H1 (cell line): ENCODE measurements at places on chromosomes 6 and 20. TPM values are rescaled to one million over a fixed set of nuclear protein-coding genes. Genes with fewer than 3 reads are reported as not detected.

The TCF15 gene
- polyA plus RNA-seq = 3.7 and 4.4 TPM in 2 replicates

The SLC22A2 gene
- polyA plus RNA-seq = 0.23 TPM in 1 of 2 replicates, not detected in the other

DNA sequence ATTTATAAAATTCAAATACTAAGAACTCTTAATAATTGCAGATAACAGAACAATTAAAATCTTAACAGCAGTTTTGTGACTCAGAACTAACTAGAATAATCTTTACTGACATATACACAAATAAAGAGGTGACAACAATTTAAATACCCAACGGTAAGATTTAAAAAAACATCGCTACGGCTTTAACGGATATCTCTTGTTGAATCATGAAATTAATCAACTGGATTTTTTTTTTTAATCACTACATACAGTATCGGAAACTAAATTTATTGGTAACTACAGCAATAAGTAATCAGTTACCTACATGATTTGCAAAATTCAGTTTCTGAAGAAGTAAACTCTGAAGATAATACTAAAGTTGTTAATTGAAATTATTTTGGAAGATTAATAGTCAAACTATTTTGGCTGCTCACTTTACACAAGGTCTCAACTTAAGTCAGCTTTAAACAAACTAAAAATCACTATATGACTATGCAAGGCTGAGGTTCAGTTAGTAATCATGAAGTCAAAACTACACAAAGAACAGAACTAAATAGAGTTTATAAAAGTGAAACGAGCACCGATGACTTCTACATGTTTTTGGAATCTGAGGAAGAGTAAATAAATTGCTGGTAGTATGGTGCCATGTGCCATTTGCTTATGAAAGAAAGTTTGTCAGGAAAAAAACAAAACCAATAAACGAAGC lies 128.8 kb downstream of the HUS1B start:
- DNase-seq = no peak

The CST5 gene
- polyA plus RNA-seq = not detected in 2 replicates

The PGC gene
- 0.09 and 0.25 TPM in 2 replicates for polyA plus RNA-seq

GRCh38 chr6:45386501-45386900 lies 8.8 kb upstream of the SUPT3H start:
- no peak for DNase-seq

DNA sequence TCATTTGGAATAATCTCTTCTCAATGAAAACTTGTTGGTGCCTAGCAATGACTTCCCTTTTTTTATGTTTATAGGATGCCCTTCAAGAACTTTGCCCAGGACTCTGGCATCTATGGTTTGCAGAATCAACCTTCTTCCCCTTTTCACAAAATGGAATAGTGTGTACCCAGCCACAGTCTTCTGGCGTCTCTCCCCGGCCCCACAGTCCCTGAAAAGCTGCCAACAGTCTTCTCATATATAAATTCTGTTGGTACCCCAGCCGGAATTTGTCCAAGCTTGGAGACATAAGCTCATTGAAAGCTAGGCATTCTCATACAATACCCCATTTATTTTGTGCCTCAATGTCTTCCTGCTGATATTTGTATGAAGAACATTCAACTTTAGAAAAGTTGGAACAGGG lies 26.4 kb upstream of the MCM3 start:
- no peak for DNase-seq

The OLIG3 gene
- 1.3 and 1.4 TPM in 2 replicates for polyA plus RNA-seq

DNA sequence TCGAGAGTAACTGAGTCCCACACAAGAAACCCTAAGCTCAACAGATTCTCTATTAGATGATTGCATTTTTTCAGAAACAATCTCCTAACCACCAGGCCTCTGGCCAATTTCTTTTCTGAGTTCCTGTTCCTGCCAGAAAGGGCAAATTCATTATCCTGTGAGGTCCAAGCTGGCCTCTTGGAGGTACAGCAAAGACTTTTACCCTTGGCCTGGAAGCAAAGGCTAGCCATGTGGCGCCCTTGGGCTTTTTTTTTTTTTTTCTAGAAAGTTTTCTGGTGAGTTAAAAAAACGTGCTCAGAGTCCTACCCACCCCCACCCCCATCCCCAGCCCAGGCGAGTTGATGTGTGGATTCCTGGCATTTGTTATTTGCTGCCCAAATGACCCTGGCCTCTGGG lies 59.0 kb upstream of the EEF1A1 start:
- DNase-seq = no peak

DNA sequence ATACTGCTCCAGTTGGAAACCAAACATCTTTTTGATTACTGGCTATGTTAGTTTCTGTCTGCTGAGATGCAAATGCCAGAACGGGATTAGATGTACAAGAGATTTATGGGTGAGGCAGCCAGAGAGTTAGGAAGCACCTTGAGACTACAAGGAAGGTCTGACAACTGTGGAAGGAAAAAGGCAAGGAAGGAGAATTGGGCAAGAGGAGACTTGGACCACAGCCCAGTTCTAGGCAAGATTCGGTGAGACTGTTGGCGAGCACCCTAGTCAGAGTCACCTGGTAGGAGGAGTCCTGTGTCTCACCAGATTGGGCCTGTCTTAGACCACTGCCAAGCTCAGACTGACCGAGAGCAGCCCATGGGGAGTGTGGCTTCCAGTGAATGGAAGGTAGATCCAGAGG lies 91.8 kb upstream of the F13A1 start:
- no peak for DNase-seq

DNA sequence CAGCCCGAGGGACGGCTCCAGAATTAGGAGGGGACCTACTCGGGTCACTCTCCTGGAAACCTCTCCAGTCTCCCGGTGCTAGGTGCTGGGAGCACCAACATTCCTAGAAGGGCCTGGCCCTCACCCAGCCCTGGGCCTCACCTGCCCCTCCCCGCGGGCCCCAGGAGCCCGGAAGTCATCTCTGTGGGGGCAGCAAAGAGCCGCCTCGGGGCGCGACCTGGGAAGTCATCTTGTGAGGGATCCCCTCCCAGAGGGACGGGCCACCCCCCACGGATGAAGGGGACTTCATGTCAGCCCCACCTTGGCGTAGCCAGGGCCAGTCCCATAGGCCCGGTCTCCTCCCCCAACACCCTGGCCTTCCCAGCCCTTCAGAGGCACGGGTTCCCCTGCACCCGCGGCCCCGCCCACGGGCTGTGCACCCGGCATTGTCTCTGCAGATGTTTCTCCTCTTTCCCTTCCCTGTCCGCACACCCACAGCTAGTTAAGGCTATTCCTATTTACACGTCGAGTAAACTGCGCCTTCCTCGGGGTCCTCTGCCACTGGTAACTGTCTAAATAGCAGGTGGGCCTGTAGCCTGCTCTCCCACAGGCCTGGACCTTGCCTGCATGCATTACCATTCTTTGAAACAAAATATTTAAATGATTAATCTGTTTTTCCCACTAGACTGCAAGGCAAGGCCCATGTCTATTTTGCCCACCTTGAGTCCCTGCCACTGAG lies 896 bp upstream of the RNASET2 start:
- DNase-seq = no peak

The ARMC2 gene
- 1.6 and 1.7 TPM in 2 replicates for polyA plus RNA-seq

GRCh38 chr6:143376375-143376774 lies 74.1 kb downstream of the ADAT2 start:
- no peak for DNase-seq

GRCh38 chr6:30344191-30344867 lies 627 bp upstream of the RPP21 start:
- DNase-seq = no peak

GRCh38 chr6:121430514-121431460 lies 4.7 kb upstream of the GJA1 start:
- DNase-seq = no peak

DNA sequence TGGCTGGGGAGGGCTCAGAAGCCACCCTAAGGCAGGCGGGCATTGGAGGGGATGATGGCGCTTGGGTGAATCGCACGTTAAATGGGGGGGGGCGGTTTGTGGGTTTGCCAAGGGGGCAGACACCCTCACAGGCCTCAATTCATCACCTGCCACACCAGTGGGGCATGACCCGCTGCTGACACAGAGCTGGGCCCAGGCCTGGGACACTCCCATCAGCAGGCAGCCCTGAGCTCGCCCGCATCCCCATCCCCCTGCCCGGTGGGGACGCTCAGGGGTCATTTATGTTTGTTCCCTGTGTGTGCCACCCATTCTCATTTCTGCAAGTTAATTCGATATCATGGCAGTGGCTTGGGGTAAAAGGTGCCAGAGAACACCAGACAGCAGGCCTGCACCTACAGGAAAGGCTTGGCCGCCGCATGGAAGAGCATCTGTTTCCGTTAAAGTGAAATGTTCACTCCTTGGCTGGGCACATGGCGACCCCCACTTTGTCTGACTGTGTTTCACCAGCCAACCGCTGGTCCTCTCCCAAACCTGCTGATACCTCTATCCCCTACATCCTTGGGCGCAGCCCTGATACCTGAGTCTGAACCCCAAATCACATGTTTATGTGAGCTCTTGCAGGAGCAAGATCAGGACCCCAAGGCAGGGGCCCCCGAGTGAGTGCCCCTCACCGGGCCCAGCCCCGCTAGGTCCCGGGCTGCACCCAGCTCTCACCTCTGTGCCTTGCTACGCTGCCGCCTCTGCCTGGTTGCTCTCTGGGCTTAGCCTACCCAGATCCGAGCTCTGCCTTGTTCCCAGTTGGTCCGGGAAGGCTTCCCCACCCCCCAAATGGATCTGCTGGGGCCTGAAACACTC lies 248.8 kb downstream of the TAF4 start:
- DNase-seq = no peak

GRCh38 chr6:1535295-1535694 lies 74.4 kb upstream of the FOXC1 start:
- DNase-seq = no peak

The NAPB gene
- polyA plus RNA-seq = 3.5 and 6.2 TPM in 2 replicates

- no peak for DNase-seq
These were observed 18.1 kb upstream of the SFT2D1 start for GRCh38 chr6:166360243-166361076.

DNA sequence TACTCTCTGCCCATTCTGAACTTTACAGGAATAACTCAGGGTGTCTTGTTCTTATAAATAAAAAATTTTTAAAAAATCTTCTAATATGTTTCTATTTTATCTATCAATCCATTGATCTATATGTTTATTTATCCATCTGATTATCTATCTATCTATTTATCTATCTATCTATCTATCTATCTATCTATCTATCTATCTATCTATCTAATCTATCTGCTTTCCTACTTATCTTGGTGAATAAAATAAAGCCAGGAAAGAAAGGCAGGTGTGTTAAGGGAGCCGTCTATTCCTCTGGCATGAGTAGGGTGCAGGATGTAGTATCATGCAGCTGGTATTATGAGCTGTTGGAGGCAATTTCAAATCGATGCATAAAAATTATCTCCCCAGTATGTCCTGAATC lies 153.0 kb downstream of the FOXA2 start:
- DNase-seq = no peak

DNA sequence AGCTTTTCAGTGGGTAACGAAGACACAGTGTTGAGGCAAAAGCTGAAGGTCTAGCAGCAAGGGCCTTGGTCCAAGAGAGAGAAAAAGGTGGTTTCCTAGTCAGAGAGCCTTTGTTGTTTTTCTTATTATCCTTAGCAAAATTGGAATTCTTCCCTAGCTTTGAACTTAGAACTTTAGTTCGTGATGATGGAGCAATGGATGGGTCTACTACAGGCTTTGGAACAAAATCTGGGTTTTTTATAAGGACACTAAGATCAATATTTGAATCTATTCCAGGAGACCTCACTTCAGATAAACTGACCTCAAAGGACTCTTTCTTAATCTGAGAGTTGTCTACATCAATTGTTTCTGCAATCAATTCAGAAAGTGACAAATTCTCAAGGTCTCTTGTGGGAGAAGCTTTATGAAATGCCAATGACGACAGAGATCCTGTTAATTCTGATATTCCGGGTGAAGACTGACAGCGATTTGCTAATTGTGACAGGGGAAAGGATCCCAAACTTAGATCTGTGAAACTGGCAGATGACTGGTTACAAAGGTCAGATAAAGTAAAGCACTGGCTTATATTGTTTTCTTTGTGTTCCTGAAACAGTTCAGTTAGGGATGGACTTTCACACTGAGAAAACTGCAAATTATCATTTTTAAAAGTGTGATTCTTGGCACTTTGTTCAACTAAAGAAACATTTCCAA lies 17.7 kb downstream of the HBS1L start:
- no peak for DNase-seq

GRCh38 chr6:32076321-32076809 lies 32.8 kb downstream of the TNXB start:
- no peak for DNase-seq

The RIPOR3 gene
- polyA plus RNA-seq = 3.6 and 5.6 TPM in 2 replicates

DNA sequence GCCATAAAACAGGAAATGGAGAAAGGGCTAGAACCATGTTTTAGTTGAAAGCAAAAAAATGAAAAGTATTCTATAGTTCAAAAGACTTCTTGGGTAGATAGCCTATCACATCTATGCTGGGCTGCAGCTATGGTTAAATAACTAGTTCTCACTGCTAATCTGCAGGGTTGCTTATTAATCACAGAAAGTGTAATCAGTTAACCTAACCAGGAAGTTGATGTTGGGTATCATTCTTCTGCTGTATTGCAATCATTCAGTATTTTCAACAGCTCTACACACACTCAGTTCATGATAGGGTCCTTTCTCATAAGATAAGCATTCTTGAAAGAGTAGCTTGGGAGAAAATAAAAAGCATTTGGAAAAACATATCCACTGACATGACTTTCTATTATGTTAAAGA lies 135.2 kb upstream of the TCF21 start:
- DNase-seq = no peak

GRCh38 chr6:50591135-50591534 lies 122.2 kb upstream of the TFAP2D start:
- DNase-seq = no peak

The C20orf204 gene
- polyA plus RNA-seq = 0.39 and 0.96 TPM in 2 replicates

The HLA-F gene
- 8.9 and 11.7 TPM in 2 replicates for polyA plus RNA-seq

- DNase-seq = no peak
These were observed 53.9 kb upstream of the TAGAP start for GRCh38 chr6:159098636-159099106.

The CHRNA4 gene
- polyA plus RNA-seq = 4.3 and 5.0 TPM in 2 replicates

The IL20RA gene
- 1.2 and 1.3 TPM in 2 replicates for polyA plus RNA-seq

The WFDC12 gene
- polyA plus RNA-seq = not detected in 2 replicates

The FAM83D gene
- 47.2 and 60.9 TPM in 2 replicates for polyA plus RNA-seq

DNA sequence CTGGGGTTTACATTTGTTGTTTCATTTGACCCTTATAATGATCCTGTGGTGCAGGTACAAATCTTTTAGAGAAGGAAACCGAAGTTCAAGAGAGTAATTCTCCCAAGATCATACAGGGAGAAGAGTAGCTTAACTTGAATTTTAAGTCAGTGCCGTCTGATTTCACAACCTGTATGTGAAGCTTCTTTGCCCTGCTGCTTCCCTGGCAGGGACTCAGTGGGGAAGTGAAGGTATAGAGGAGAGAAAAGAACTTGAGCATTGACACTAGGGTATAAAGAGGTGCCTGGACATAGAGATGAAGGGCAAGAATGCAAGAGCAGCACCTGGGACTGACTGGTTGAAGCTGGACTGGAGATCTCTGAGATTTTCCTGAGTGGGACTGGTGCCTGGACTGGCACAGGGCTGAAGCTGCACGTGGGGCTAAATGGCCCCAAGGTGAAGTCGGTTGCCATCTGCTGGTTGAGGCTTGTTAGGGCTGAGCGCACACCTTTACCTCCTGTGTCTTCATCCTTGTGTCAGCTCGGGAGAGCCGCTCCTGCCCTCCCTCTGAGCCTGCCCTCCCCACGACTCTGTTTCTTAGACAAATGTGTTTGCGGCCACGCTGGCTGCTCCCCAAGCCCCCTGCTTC lies 41.8 kb downstream of the FARS2 start:
- DNase-seq = peak; percentile 68

- DNase-seq = no peak
These were observed 46.7 kb downstream of the MARCKS start for GRCh38 chr6:113903666-113904330.
